ENCODE measurements at places on chromosomes 7 and 10.

GRCh38 chr7:45001138-45001694, 1.2 kb downstream of the CCM2 start:
- peak; percentile 76 for DNase-seq

DNA sequence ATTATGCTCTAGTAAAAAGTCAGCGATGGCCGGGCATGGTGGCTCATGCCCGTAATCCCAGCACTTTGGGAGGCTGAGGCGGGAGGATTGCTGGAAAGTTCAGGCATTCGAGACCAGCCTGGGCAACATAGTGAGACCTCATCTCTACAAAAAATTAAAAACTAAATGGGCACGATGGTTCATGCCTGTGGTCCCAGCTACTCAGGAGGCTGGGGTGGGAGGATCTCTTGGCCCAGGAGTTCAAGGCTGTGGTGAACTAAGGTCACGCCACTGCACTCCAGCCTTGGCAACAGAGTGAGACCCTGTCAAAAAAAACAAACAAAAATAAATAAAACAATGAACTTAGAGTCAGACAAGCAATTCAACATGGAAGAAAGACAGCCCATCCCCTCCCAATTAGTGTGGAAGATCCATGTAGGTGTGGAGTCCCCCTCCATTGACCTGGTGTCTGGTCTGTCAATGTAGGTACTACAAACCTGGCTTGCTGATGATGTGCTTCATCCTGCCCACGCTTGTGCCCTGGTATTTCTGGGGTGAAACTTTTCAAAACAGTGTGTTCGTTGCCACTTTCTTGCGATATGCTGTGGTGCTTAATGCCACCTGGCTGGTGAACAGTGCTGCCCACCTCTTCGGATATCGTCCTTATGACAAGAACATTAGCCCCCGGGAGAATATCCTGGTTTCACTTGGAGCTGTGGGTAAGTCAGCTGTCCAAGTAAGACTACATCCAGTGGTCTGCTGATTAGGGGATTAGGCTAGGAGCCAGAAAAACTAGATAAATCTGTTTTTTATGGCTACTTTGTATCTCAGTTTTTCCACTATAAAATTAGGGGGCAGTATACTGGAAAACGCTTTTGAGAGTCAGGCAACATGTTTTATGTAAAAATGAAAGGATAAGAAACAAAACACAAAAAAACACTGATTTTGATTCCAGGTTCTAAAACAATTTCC, 9.3 kb downstream of the SCD start:
- DNase-seq = no peak

DNA sequence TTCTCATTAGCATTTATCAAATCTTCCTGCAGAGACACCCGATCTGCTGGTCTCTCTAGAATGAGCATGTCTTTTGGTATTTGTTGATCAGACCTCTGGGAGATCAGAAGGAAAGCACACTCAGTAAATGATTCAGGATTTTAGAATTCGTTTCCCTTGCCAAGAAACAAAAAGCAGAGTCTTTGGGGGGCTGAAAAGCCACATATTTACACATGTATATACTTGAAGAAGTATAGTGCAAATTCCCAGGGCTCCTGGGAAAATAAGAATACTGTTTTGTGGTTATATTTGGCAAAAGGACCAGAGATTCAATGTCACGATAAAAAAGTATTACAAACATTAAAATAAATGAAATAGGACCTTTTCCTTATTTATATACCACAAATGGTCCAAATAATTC, 100.2 kb downstream of the AGMO start:
- DNase-seq = no peak

DNA sequence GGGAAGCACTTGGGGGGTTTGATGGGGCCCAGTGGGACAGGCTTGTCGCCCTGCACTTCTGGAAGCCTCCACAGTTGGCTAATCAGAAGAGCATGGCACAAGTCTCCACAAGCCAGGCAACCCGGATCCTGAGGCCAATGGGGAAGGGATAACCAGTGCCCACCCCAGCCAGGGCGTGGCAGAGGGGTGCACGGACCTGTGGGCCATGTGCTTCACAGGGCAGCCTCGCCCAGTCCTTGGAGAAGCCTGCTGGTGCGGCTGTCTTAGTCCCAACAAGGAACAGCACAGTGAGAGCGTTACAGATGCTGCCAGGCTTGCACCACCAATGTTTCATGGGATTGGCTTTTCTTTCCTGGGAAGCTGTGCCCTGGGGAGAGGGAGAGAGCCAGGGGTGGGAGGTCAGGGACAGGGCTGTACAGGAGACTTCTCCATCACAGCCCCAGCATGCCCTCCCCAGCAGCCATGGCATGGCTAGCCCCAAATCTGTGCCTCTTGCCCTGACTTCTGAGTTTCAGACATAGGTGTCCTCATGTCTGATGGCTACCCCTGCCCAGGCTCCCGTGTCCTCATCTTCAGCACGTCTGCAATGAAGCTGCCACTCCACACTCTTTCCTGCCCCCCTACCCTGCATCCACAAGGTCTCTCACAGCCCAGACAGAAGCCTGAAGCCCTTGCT, 116.0 kb downstream of the PTPN20 start:
- no peak for DNase-seq

DNA sequence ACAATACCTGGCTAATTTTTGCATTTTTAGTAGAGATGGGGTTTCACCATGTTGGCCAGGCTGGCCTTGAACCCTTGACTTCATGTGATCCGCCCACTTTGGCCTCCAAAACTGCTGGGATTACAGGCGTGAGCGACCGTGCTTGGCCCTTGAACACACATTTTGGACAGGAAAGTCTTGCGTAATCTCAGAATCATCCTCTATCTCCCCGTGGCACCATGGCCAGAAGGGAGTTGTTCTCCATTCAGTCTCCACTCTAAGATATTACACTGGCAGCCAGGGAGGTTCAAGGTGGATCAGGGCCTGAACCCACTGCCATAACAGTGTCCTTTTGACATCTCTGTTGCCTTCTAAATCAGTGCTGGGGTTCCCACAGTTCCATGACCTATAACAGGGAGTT, 29.2 kb upstream of the GALNTL5 start:
- DNase-seq = no peak

GRCh38 chr10:133442967-133443924, 10.5 kb upstream of the SCART1 start:
- DNase-seq = no peak

DNA sequence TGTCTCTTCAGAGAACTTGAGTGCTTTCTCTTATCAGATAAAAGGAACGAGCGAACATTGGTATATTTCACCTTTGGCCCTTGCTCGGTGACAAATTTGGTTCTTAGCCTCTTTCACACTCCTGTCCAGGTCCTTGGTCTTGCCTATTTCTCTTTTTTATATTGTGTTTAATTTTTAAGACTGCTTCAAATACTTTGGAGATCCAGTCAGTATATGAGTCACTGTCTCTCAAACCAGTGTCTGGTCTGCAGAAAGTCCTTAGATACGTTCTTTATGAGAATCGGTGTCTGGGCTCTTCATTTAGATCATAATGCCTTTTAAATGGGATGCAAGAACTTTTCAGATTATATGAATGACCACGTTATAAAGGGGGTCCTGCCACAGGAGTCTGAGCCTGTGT, 55.0 kb downstream of the PIK3AP1 start:
- no peak for DNase-seq

- DNase-seq = no peak
Measured at GRCh38 chr7:145624618-145625017, 492.0 kb upstream of the CNTNAP2 start.

DNA sequence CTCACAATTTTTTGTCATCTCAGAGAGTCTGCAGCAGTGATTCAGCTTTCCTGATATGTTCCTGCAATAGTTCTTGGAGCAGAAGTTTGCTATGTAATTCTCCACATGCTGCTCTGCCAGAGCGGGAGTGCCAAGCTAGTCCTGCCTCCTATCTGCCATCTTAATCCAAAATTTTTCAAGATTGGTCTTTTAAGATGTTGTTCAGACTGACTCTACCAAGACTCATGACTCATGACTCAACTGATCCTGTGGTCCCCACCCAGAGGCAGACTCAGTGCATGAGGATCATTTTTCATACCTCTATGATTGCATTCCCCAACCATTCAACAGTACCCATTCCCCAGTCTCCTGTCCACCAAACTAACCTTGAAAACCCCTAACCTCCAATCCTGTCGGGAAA, 470.8 kb downstream of the INHBA start:
- DNase-seq = no peak

GRCh38 chr7:156080596-156080995, 268.3 kb upstream of the SHH start:
- DNase-seq = no peak

- DNase-seq = no peak
Measured at GRCh38 chr10:4279655-4280054, 494.6 kb upstream of the KLF6 start.

- DNase-seq = no peak
Measured at GRCh38 chr10:110361800-110362456, 57.2 kb upstream of the SMNDC1 start.

DNA sequence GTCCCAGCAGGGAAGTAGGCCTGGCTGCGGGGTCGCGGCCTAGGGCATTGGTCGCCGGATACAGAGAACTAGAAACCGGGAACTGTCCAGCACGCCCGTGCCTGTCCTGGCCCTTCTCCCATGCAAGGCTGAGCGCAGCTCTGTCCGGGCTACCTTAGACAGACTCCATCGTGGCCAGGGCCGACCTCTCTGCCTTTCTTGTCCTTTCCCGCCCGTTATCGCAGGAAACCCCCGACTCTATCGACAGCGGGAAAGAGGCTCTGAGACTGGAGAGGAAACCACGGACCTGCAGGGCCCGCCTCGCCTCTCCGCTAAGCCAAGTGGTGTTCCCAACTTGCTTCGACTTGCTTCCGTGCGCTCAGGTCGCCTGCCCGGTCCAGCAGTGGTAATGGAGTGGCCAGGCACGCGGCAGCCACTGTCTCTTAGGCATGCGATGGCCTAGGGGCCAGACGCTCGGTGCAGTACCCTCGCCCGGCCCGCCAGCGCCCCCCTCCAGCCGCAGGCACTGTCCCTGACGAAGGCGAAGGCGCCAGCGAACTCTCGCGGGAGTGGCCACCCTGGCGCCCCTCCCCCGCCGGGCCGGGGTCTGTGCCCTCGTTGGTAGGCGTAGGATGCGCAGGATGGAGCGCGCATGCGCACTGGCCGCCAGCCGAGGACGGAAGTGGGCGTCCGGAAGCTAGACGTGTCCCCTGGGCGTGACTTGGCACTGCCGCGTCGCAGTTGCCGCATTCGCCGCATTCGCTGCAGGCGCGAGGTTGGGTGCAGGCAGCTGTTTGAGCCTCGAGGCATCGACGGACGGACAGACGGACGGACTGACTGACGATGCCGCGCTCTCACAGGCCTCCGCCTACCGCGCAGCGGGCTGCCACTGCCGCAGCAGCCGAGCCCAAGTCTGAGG, 54.4 kb downstream of the MCMBP start:
- no peak for DNase-seq

DNA sequence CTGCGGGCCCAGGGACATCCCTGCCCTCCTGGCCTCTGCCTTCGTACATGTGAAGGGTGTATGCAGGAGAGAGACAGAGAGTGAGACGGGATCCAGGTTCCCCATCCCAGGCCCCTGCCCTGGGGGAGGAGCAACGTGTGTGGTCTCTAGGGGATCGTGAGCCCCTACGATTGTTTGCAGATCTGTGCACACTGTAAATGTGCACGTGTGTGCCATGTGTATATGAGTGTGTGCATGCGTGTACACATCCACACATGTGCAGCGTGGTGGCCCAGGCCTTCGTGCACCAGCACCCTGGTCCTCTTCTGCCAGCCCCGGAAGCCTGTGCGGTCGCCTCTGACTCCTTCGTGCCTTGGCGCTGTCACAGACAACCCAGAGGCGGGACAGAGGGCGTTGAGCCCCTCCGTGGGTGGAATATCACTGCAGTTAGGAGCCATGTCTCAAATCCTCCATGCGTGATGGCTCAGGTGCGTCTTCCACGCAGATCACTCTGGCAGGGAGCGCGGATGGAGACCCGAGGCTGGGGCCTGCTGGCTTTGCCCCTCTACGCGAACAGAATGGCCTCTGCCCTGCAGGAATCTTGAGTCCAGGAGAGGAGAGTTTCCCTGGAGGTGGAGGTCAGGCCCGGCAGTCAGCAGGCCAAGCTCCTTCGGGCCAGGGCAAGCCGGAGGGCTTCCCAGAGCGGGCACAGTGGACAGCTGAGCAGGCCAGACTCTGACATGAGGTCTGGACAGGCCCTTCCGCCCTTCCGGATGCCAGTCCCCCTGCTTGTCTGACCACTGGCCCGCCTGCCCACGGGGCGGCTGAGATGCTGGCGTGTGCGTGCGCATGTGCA, 97.5 kb downstream of the UNCX start:
- DNase-seq = no peak

DNA sequence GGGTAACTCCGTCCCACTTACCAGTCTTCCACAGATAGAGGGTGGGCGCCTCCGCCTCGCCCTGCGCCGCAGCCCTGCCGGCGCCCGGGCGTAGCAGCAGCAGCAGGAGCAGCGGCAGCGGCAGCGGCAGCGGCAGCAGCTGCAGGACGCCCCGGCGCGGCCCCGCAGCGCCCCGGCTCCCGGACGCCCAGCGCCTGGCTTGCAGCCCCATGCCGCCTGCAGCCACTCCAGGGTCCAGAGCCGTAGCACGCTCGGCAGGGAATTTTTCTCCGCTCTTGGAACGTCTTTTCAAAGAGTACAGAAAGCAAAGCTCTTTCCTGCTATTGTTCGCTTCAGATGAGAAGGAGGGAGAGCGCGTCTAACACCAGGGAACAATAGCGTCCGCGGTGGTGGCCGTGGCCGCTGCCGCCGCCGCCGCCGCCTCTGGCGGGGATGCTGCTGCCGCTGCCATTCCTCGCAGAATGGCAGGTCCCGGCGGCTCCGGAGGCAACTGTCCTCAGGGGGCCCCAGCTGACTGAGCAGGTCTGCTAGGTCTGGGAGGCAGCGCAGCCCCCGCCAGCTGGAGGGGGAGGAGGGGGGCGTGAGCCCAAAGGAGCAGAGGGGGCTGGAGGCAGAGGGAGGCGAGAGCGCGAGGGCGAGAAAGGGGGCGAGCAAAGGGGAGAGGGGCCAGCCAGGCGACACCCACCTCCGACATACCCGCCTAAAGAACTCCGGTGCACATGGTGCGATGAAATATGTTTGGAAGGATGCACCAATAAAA, at the start of gene THSD7A:
TSS of gene THSD7A (minus strand) at position 463 of the 760 bp plus-strand sequence. CDS start at position 211, 252 bp downstream.
- no peak for DNase-seq

DNA sequence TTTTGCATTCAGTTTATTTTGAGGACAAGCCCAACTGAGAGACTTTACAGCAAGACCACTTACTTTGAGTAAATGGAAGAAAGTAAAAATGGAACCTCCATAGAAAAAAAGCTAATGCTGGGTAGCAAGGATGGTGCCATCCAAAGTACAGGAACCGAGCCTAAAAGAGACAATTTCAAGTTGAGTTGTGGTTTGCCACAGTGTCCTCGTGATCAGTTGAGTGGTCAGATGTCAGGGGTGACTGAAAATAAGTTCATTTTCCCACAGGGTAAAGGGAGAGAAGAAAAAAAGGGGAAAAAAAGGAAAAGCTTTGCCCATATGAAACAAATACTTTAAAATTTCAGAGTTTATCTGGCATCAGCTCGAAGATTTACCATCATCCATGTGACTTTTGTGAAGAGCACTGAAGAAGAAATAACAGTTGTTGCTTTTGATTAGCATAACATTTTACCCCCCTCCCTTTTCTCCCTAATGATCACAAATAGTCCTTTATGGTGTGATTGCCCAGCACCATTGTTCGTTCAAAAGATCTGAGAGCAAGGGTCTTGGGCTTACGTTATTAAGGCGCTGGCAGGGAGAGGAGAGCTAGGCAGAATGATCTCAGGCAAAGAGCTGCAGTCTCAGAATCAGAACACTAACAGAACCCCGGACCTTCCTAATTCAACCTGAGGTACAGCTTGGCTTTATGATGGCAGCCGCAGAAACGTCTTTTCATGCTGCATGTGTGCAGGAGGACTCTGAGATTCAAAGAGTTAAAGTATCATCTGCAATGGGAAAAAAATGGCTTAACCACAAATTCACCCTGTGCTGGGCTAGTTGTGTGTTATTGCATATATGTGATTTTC, 338.1 kb downstream of the RNLS start:
- DNase-seq = no peak

- no peak for DNase-seq
Measured at GRCh38 chr7:13508586-13508985, 480.9 kb downstream of the ETV1 start.

Data from activated naive CD4-positive, alpha-beta T cell treated with anti-CD3 and anti-CD28 coated beads, Interleukin-2, amount 50 U/mL, for 16 hours (primary cell).